NCI-H446 (cell line): ENCODE measurements at places on chromosomes 3 and 15.

- DNase-seq, result no peak
These were observed 157.9 kb downstream of the CHSY1 start for GRCh38 chr15:101093958-101094357.

GRCh38 chr15:75720297-75720696 is 7.6 kb upstream of the CSPG4 start:
- no peak for DNase-seq

DNA sequence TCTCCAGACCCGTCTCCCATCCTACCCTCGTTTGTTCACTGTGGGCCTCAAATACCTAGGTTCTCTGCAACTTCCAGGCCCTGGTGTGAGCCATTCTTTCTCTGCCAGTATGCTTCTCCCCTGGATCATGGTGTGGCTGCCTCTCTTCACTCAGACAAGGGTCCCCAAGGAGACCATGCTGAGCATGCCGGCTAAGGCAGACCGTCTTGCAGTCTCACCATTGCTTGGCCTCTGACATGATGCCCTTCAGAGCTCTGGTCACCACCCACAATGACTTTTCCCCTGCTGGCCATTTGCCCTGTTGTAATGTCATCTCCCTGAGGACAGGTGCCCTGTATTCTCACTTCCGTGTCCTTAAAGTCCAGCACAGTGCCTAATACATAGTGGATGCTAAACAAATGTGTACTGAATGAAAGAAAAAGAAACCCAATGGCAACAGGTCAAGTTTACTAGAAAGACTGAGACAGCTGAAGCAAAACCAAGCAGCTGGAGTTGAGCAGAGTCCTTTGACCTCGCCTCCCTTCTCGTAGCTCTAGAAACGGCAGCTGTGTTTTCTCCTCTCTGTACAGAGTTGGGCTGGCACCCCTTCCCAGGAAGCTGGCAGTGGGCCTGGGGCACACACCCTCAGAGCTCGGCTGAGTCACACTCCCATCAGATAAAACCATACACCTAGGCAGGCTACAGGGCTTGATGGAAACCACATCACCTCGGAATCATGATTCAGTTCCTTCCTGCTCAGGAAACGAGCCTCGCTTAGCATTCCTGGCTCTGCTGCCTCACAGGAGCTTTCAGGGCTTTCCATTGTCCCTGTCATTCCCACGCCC is 8.6 kb downstream of the TLR9 start:
- no peak for DNase-seq

- DNase-seq, result no peak
These were observed 136.6 kb upstream of the RAD18 start for GRCh38 chr3:9099702-9100512.

- no peak for DNase-seq
These were observed 60.1 kb downstream of the IQSEC1 start for GRCh38 chr3:13013151-13013561.
